Right lung (tissue), 10 donors: ENCODE measurements at places on chromosomes 6 and 20. TPM values are rescaled to one million over a fixed set of nuclear protein-coding genes. Genes with fewer than 3 reads are reported as not detected.

Gene FBXO9
- 93.4 TPM for polyA plus RNA-seq

Gene ECT2L
- polyA plus RNA-seq = 1.8 TPM

Gene FITM2
- 7.8 TPM for polyA plus RNA-seq

Gene SNPH
- 2.2 TPM for polyA plus RNA-seq

Gene DDO
- 0.77 TPM for polyA plus RNA-seq

Gene ALDH8A1
- polyA plus RNA-seq = 0.63 TPM

Gene TTK
- 10.5 TPM for polyA plus RNA-seq

Gene SYNDIG1
- polyA plus RNA-seq = 5.1 TPM

Gene TFAP2C
- polyA plus RNA-seq = 2.4 TPM

DNA sequence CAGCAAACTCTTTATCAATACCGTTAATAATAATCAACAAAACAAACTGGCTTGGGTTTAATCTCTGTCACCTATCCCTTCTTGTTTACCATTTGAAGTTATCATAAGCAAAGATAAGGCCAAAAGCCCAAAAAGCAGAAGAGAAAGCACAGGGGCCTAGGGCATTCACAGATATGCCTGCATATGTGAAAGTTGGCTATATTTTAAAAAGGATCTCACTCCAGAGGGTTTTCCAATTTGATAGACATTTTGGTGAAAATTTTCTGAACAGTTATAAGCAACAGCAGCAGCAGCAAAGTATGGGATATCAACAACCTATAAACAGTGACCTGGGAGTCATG, 101.1 kb downstream of the ATXN1 start:
- no peak for DNase-seq

DNA sequence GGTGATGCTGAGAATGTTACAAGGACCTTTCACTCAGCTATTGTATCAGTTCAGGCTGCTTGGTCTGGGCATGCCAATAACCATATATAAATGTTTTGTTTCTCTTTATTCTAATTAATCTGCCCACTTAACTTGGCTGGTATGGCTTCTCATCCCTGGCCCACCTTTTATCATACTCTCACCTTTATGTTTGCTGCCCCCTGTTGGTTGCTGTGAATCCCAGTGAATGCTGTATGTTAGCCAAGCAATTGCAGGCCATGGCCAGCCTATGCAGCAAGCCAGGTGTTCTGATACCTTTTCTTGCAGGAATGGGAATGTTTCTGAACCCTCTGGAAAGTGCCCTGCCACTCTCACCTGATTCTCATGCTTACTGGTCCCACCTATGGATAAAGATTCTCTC, 54.6 kb downstream of the PCSK2 start:
- no peak for DNase-seq

DNA sequence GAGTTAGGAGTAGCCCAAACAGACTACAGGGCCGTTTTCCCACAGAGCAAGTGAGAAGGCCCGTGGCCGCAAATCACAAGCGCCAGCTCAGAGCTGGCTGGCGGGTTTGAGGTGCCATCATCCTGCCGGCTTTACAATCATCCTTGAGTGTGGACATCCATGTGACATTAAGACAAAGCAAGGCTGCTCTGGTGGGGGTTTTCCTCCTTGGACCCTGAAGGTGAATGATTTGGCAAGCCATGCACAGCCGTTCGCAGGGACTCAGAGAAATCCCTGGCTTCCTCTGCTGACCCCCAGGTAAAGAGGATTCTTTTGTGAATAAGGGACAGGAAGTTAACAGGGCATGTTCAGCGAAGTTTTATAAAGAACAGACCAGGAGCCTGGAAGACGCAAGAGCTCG, 137.2 kb downstream of the AGPAT4 start:
- DNase-seq = no peak

DNA sequence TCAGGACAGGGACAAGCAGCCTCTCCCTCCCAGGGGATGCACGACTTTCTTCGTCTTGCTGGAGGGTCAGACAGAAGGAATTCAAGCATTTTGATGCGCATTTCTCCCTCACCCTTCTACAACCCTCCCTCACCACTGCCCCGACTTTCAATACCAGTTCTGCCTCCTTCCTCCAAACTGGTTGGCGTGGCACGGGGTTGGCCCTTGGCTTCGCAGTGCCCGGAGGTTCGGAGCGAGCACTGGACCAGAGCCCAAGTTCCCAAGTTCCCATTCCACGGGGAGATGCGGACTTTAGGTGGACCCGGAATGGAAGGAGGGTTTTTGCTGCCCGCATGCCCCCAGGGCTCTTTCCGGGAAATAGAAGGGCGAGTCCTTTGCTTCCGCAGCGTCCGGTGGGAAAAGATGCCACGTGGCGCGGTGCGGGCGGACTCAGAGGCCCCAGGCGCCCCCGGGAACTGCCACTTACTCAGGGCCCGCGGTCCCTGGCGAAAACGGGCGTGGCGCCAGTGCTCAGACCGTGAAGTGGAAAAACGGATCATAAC, 8.0 kb upstream of the LAMP5 start:
- DNase-seq = no peak

GRCh38 chr6:46273911-46274310, 103.1 kb upstream of the ENPP5 start:
- DNase-seq = no peak

DNA sequence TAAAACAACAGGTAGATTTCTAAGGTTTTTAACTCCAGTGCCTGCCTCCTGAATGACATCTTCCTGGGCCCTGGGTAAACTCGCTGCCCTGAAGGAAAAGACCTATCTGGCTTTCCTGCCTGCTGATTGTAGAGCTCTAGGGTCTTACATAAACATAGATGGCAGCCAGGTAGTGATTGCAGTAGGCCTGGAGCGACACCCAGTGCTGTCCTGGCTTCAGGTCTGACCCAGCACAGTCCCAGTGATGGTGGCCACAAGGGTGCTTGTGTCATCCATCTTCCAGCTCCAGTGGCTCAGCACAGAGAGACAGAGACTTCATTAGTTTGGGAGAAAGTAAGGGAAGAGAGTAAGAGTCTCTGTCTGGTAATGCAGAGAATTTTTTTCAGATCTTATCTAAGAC, 542.9 kb upstream of the IMPG1 start:
- no peak for DNase-seq

DNA sequence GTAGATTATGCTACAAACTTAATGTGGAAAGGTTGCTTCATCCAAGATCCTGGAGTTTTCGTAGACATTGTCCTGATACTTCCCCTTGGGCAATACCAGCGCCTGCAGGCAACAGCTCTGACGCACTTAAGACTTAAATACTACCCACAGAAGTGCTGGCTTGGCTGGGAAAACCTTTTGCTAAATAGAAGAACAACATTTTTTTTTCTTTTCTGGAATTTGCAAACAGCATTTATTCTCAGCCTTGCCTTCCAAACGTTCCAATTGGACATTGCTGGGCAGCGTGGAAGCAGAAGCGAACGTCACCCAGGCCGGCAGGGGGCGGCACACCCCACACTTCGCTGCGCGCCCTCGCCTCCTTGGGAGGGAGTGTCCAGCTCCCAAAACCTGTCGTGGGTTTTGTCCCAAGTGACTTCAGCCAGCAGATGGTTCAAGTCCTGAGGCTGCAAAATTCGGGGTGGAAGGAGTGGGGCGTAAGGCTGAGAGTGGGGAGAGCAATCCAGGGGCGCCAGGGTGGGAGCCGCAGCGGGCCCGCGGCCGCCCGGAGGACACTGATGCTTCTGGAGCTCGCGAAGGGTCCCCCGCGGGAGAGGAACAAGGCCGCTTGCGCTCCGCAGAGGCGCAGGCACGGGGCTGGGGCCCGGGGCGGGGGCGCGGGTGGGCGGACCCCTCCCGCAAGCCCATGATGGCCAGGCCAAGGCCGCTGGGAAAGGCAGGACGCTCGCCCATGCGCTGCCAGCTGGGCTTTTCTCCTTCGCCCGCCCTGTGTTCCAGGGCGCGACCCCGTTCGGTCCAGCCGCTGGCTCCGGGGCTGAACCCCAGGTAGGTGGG, 60.8 kb upstream of the MAP3K4 start:
- peak; percentile 76 for DNase-seq

- DNase-seq = no peak
Observed at GRCh38 chr20:4018023-4018748, 2.8 kb upstream of the RNF24 start.

DNA sequence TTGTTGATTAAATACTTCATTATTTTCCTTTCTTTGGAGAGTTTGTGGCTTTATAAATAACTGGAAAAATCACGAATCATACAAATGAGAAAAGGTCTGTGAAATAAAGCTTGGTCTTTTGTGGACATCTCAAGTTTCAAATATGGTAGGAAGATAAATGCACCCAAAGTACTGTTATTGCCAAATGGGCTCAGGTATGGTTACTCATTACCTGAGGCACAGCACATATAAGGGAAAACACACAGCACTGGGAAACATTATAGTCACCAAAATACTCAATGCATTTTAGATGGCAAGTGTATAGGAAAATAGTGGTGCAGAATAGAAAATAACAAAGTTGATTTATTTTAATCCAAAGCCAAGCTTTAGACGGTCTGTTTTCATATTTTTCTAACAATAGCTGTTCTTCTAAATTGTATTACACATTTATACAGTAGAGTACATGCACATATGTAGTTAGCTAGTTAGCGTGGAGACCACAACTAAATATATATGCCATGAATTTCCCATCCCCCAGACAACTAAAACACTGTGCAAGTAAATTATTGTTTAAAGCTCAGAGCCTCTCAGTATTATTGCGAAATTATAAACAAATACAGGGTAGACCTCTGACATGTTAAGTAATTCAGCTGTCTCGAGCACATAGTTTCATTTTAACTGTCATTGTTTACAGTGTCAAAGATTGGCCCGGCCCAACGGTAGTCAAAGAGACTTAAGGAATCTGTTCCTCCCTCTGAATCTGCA, 336.0 kb downstream of the SYNE1 start:
- no peak for DNase-seq

DNA sequence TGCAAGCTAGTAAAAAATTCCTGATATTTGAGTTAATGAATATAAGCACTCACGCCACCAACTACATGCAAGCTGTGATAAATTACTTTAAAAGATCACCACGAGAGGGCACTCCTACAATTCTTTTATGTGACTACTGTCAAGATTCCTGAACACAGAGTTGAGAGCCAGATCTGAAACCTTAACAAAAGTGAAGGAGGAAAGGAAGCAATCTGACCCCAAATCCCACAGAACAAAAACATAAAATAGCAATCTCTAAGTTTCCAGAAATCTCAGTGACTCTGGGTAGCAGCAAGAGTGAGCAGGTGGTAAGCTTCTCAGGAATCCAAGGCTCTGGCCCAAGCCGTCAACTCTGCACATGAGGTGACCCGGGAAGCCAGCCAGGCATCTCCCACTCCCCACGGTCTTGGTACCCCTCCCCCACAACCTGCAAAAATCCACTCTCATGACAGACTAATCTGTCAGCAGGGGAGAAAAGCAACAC, 55.1 kb downstream of the STAU1 start:
- peak; percentile 75 for DNase-seq

- DNase-seq = peak; percentile 29
Observed at GRCh38 chr6:149318581-149319286, 1.2 kb downstream of the TAB2 start.

DNA sequence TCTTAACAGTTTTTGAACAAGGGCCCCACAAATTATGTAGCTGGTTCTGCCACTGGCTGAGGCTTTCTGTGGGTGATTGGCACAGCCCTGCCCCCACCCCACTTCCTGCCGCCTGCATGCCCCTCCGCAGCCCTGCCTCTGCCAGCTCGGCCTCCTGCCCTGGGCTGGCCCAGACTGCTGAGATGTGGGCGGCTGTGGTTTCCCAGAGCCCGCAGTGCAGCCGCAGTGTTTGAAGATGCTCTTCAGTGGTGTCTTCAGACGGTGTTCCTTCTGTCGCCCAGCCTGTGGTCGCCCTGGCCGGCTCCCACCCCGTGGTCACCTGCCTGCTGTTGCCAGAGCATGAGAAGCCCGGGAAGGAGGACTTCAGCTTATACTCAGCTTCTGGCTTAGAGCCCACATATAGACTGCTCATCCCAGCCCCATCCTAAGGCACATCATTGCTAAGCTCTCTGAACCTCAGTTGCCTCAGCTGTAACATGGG, 154.3 kb downstream of the VEGFA start:
- no peak for DNase-seq

DNA sequence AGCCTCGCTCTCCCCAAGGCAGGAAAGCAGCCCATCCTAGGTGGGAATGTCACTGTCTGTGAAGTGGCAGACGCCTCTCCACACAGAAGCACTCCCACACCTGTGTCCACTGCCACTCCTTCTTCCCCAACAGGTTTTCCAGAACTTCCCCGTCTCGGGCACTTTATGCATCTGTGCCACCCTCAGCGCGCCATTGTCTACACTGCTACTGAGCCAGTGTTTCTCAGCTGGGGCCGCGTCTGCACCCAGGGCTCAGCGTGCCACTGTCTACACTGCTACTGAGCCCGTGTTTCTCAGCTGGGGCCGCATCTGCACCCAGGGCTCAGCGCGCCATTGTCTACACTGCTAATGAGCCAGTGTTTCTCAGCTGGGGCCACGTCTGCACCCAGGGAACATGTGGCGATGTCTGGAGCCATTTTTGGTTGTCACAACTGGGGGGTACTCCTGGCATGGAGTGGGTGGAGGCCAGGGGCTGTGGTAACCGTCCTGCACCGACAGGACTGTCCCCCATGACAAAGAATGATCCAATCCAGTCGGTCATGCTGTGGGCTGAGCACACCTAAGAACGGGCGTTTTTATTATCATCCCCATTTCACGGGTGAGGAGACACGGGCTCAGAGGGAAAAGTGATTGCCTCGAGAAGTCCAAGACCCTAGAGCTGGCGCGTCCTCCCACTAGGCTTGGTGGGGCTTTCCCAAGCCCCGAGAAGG, 41.7 kb upstream of the ZBP1 start:
- no peak for DNase-seq

- DNase-seq = no peak
Observed at GRCh38 chr6:139820210-139820609, 445.8 kb upstream of the CITED2 start.

DNA sequence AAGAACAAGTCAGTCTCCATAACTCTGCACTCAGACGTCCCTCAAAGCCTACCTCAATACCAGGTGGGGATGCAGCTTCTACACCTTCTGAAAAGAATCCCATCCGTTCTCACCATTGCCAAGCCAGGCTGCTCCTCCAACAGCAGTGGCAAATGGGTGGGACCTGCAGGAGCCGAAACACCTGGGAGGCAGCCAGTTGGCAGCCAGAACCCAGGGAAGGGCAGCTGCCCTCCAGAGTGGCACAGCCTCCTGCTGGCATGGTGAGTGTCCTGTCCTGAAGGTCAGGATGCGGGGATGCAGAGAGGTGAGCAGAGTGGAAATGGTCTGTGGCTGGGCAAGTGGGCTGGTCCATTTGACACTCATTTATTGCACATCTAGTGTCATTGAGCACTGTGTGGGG, 210.6 kb upstream of the CDH4 start:
- no peak for DNase-seq

- DNase-seq = no peak
Observed at GRCh38 chr6:19921786-19922185, 84.6 kb downstream of the ID4 start.

DNA sequence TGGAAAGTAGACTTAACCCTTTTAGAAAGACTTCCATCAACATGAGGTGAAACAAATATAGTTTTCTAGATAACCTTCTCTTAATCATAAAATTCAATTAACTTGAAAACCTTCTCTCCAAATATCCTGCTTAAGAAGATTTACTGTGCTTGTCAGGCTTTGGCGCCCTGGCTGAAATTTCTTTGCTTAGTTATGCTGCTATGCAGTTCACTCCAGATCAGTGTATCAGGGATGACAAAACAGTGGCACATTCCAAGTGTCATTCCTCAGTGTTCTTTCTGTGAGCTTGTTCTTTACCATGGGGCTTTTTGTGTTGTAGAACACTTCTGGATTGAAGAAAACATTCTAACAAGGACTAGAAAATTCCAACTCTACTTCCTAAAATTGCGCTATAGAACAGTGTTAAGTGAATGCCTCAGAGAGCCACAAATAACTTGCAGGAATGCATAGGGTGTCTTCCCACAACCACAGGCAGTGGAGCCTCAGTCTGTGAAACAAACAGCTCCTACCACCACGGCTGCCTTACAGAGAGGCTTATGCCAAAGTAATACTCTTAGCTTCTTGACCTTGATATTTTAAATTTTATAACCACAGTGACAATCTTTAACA, 443.6 kb downstream of the CDC5L start:
- no peak for DNase-seq
